T follicular helper cell (primary cell): ENCODE measurements at places on chromosomes 16 and 17.

- no peak for DNase-seq
Measured at GRCh38 chr16:82094942-82095540, 60.0 kb downstream of the HSD17B2 start.

DNA sequence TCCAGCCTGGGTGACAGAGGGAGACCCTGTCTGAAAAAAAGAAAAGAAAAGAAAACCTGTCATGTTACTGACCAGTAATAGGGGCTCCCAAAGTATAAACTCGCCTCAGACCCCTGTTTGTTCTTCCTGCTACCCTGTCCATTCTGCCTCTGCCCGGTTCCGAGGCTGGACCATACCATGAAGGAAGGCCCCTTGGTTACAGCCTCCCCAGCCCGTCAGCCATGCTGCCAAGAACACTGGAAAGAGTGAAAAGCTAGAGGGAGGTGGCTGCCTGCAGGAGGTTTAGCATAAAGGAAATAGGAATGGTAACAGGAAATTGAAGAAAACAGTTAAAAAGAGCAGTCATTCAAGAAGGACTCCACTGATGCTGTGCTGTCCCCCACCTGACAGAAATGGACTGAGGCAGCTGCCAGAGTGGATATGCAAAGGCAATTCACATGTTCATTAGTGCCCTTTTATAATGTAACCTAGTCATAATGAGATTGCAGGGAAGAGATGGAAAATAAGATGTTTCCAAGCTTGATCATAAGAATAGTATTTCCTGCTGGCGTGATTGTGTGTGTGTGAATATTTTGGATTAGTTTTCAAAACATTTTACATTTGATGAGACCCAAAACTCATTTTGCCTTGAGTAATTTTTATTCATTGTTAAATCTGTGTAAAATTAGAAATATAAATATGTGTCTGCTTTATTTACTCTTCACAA, 102.6 kb downstream of the GOSR1 start:
- DNase-seq = no peak

DNA sequence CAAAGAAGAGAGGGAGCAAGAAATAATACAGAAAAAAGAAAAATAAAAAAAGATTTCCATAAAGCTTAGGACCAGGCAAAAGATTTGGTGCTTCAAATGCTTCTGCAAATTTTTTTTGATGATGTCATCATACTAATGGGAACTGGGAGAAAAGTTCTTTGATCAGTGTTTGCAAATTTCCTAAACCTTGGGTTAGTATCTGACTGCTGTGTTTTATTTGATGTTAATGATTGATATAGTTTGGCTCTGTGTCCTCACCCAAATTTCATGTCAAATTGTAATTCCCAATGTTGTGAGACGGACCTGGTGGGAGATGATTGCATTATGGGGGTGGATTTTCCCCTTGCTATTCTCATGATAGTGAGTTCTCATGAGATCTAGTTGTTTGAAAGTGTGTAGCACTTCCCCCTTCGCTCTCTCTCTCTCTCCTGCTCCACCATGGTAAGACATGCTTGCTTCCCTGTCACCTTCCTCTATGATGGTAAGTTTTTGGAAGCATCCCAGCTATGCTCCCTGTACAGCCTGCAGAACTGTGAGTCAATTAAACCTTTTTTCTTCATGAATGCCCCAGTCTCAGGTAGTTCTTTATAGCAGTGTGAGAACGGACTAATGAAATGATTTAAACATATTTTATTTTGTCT, 72.6 kb downstream of the TMEM100 start:
- DNase-seq = no peak

GRCh38 chr16:74738113-74738541, 36.5 kb downstream of the FA2H start:
- no peak for DNase-seq

DNA sequence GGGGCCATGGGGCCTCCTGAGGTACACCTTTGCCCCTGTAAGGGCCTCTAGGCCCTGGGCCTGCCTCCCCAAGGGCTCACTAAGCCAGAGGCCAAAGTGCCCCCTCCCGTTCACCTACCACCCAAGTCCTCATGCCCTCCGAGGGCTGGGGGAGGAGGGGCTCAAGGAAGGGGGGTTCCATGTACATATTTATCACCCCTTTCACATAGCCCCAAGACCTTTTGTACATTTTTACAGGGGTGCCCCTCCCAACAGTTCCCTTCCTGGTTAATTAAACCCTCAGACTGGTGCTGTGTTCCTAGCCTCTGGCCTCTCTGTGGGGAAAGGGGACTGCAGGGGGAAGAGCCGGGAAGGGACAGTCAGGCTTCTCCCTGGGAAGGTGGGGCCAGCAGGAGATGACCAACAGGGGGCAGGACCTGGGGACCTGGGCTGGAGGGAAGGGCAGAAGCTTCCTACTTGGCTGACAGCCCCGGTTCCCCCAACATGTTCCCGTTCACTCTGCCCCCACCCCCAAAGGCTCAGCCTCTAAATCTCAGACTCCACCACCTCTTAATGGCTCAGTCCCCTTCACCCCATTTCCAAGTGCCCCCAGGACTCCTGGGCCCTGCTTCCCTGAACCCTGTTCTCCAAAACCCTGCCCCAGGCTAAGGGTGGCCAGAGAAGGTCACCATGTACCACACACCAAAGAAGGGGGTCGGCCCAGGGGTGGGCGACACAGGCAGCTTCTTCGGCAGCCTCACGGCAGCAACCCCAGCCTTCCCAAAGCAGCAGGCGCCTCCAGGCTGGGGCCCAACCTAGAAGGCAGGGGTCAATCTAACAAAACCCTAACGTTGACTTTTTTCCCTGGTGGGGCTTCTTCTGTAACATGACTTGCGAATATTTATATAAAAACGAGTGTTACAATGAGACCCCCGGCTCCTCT, 11.9 kb downstream of the FBRS start:
- no peak for DNase-seq

DNA sequence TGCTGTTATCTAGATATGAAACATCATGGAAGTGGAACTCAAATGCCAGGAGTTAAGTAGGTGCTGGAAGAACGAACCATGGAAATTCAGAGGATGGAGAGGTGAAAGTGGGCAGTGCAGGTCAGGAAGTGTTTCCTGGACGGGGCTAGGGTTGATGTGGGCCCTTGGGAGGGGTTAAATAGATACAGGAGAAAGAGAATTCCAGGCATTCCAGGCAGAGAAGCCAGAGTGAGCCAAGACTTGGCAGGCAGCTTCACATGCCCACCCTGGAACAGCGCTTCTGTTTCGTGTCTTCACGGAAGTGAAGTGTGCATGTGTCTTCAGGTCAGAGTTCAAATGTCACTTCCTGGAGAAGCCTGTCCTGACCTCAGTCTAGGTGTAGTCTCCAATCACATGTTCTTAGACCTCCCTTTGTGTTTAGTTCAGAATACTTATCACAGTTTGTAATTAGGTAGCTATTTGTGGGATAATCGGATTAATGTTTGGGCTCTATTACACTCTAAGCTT, 41.3 kb downstream of the GP2 start:
- no peak for DNase-seq

DNA sequence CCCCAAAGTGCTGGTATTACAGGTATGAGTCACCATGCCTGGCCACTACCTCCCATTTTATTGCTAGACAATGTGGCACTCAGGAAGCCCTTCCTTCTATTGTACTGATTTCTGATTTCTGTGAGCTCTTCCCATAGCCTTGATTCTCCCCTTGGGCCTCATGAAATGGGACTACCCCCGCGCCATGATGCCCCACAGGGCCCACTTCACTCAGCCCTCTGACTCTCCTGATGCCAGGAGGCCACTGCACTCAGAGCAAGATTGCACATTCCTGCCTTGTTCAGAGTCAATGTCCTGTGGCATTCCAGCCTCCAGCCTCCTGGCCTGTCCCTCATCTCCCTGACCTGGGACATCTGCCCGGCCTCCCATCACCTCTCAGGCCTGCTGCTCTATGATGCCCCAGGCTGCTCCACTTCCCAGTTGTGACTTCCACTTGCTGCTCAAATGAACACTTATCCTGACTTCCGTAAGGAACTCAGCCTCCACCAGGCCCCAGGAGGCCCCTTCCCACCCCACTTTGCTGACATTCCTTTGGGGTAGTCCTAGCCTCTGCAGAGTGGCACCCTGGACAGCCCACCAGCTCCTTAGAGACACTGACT, 66.6 kb upstream of the KSR1 start:
- DNase-seq = no peak

- no peak for DNase-seq
Measured at GRCh38 chr16:15928261-15929104, 20.9 kb upstream of the ABCC1 start.

GRCh38 chr17:1431631-1432104, 24.4 kb downstream of the CRK start:
- no peak for DNase-seq

- DNase-seq = no peak
Measured at GRCh38 chr17:45226576-45226975, 4.9 kb downstream of the FMNL1 start.

DNA sequence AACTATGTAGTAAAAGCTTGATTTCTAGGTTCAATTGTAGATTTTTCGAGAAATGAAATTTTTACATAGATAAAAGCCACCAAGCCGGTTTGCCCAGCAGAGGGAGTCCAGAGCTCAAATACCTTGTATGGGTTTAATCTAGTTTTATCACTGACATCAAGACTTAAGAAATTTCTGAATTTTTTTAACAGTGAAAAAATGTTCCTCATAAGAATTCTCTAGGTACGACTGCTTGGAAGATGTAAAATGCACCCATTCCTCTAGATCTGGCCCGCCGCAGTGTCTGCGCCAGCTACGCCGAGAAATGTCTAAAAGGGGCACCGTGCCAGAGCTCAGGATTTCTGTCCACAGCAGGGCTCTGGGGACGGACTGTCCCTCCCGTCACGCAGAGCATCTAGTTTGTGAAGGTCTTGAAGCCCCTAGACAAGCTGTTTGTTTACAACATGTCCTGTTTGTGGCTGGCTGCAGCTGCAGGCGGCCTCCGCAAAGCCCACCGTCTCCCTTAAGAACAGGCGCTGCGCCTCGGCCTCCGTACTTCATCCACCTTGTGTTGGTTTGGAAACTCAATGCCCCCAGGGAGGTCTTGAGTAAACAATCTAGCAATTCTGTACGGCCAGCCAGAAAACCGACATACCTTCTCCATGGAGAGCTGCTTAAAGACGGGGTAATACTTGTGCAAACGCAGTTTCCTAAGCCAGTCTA, 24.8 kb downstream of the MAP1LC3B start:
- DNase-seq = no peak

- no peak for DNase-seq
Measured at GRCh38 chr16:31118223-31119155, 1.0 kb downstream of the KAT8 start.

- peak; percentile 62 for DNase-seq
Measured at GRCh38 chr16:50548125-50548908, at the start of gene NKD1. Gene NKD1, plus strand, starts transcription at chr16:50548396. Its CDS starts 158 bp downstream, at chr16:50548554.

DNA sequence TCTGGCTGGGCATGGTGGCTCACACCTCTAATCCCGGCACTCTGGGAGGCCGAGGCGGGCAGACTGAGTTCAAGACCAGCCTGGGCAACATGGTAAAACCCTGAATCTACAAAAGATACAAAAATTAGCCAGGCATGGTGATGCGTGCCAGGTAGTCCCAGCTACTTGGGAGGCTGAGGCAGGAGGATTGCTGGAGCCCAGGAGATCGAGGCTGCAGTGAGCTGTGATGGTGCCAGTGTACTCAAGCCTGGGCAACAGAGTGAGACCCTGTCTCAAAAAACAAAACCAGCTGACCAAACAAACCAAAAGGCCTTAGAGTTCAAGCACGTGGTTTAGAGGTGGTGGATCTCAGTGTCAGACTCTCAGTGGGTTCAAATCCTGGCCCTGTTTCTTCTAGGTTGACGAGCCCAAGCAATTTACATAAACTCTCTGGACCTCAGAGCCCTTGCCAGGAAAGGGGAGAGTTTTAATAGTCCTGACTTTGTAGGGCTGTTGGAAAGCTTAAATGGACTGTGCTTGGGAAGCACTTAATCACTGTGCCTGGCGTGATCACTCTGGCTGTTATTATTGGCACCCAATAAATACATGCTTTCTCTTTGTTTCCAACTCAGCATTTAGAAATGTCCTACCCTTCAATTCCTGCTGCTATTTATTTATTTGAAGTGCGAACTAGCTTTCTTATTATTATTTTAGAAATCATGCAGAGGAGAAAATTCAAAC, 44.7 kb downstream of the ABCC1 start:
- DNase-seq = no peak

DNA sequence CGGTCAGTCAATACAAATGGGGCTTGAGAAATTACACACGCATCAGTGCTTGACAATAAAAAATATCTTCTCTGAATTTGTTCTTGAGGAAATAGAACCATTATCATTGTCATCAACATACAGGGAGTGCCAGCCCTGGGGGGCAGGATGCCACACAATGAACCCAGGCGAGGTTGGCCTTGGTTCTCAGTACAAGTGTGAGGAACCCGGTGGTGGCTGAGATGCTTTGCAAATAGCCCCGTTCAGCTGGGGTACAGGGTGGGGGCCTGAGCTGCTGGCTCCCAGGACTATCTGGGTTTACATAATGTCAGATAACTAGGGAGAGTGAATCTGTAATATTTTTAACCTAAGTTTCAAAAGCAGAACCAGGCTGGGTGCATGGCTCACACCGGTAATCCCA, 112.8 kb upstream of the CDC42EP4 start:
- no peak for DNase-seq

DNA sequence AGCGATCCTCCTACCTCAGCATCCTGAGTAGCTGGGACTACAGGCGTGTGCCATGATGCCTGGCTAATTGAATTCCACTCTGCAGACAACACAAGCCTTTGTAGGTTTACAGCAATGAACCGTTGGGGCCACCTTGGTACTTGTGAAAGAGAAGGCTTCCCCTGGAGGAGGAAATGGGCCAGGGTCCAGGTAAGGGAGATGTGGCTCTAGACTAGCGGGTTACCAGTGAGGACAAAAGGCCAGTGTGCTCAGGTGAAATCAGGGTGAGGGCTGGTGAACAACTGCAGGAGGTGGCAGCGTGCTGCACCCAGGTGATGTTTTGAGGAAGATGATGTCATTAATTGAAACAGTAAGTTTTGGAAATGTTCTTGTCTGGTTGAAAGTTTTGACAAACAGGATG, 6.7 kb downstream of the SDR42E1 start:
- DNase-seq = no peak

- DNase-seq = no peak
Measured at GRCh38 chr17:58560511-58560910, 46.1 kb upstream of the MTMR4 start.

GRCh38 chr17:44770166-44770925, 11.6 kb downstream of the ADAM11 start:
- DNase-seq = no peak

GRCh38 chr16:54926166-54926838, 4.4 kb upstream of the IRX5 start:
- no peak for DNase-seq

DNA sequence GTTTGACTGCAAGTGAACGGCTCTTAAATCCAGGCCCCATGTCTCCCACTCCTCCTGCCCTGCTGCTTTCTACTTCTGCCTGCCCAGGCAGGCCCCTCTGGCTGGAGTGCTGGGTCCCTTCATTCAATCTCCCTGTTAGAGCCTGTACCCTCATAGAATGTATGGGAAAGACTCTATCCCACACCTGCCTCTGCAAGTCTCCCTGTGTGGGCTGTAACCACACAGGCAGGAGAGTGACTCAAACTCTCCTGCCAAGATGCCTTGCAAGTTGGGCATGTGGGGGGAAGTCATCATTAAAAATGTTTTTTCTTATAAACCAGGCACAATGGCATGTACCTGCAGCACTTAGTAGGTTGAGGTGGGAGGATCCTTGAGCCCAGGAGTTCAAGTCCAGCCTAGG, 77.5 kb downstream of the PLXDC1 start:
- no peak for DNase-seq

- DNase-seq = no peak
Measured at GRCh38 chr16:51222016-51222415, 70.9 kb upstream of the SALL1 start.

- DNase-seq = no peak
Measured at GRCh38 chr16:30482366-30482765, 9.8 kb downstream of the ITGAL start.
